CMK (cell line): ENCODE measurements at places on chromosomes 4 and X.

DNA sequence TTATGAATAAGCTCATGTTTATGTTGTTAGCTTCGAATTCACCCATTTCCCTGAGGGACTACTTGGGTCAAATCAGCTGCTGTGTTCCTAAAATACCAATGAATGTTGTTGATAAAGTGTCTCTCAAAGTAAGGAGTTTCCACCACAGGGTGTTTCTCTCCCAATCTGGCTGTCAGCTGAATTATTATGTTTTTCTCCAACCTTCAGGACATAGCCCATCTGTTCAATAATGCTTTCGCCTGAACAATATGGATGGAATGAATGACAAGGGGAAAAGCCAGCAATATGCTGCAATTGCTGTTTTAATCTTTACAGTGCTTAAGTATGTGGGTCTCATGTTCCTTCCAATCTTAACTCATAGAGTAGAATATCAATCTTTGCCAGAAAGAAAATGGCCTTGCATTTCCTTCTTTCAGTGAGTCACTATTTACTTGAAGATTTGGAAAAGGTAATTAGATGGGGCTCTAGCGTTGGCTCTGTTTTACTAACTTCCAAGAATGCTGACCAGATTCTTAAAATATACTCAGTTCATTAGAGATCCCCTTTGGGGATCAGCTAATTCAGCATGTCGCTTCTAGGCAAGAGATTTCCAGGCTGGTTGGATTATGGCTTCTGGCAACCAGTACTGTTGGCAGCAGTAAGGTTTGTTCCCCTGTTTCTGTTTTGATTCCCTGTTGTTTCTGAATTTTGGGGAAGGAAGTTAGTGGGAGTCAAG is 410.5 kb downstream of the PPP3CA start:
- DNase-seq, result no peak

- no peak for DNase-seq
These were observed 780.2 kb downstream of the FAM133A start for GRCh38 chrX:94454159-94454558.

- DNase-seq, result no peak
These were observed 52.7 kb downstream of the IRF2 start for GRCh38 chr4:184421533-184422155.

DNA sequence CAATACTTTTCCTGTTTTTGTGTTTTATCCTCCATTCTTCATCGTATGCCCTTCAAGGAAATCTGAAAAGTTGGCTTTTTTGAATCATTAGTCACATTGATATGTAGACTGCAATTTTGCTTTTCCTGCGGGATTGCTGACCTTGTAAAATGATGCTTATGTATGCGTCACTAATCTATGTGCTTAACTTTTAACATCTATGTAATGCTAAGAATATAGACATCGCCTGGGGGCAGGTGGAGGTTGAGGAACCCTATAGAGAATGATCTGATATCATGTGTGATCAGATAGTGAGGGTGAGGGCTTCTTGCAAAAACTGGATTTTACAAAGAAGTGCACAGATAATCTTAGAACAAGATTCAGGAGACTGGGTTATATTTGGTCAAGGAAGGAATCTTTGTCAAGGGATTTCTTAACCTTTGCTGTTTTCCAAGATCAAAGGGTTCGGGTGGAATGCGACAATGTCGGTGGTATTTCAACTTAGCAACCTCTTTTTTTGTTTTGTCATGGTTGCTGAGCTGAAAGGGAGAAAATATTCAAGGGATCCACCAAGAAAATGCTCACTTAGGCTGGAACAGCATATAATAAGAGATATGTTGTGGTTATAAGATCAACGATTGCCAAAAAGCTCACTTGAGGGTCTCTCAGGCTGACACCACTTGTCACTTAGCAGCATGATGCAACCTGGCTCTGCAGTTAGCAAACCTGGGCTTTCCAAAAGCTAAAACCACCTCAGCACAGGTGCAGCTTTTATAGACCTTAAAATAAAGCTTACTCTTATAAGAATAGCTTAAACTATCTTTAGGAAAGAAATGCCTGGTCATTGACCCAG is 70.6 kb upstream of the PUDP start:
- DNase-seq, result no peak

GRCh38 chr4:52711834-52712250 is 39.4 kb downstream of the ERVMER34-1 start:
- DNase-seq, result no peak

GRCh38 chr4:190015538-190016368 is 11.3 kb downstream of the FRG2 start:
- DNase-seq, result no peak

- no peak for DNase-seq
These were observed 102.1 kb downstream of the ANXA3 start for GRCh38 chr4:78653655-78654054.

GRCh38 chr4:87069037-87069742 is 134.4 kb downstream of the AFF1 start:
- DNase-seq, result no peak

GRCh38 chrX:33416273-33416805 is 205.0 kb upstream of the DMD start:
- no peak for DNase-seq

- no peak for DNase-seq
These were observed 148.0 kb upstream of the WDFY3 start for GRCh38 chr4:85114526-85114925.

DNA sequence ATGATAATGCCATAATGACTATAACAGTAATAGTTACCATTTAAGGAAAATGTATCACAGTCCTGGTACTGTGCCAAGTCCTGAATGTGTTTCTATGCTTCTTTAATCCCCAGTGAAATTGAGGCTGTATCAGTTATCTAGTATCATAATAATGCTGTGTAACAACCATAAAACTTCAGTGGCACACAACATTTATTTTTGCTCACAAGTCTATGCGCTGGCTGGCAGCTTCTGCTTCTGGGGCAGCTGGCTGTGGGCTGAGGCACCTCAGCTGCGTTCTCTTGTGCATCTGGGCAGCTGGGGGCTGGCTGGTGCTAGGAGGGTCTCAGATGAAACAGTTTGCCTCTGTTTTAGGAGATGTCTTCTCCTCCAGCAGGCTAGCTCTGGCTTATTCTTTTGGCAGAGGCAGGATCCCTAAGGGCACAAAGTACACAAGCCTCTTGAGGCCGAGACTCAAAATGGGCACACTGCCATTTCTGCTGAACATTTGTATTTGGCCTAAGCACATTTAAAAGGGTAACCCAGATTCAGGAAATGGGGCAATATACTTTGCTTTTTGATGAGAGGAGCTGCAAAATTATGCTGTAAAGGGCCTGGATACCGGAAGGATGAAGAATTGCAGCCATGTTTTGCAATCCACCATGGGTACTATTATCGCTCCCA is 62.6 kb upstream of the DHX15 start:
- DNase-seq, result no peak

GRCh38 chr4:137762591-137762990 is 230.3 kb upstream of the PCDH18 start:
- DNase-seq, result no peak

GRCh38 chr4:145278341-145279121 is 98.1 kb upstream of the OTUD4 start:
- no peak for DNase-seq

DNA sequence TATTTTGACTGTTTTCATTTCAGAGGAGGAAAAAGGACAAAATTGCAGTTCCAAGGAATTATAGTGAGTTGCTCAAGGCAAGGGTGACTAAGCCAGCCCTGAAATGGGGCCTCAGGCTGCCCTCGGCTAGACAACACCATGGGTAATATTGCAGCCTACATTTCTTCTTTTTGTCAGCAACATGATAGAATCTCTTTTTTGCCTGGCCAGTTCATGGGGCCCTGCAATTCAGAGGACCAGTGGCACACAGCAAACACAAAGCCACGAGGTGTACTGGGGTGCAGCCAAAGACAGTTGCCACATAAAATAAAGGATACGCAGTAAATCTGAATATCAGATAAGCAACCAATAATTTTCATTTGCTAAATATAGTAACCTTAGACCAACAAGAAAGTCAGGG is 41.8 kb downstream of the RBM47 start:
- no peak for DNase-seq

DNA sequence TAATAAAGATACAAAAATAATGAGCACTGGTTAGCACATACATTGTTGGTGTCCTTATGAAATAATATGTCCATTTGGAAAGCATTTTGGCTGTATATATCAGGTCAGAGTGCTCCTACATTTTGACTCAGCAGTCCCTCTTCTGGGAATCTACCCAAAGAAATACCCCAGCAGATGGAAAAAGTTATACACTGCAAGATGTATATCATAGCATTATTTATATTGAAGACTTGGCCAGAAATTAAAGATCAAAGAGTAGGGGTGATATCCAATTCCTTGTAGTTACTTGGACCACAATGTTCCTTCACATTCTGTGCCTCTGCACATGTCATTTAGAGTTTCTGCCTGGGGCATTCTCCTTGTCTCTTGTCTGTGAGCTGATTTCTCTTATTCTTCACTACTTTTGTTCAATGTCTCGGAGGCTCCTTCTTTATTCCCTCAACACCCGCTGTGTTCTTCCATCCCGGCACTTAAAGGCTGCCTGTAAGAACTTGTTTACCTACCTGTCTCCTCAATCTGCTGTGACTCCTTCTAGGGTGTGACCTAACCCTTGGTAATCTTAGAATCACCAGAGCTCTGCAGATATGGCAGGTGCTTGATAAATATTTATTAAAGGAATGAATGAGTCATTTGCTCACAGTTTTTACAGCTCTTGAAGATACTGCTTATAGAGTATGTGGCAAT is 3.1 kb upstream of the TSPAN5 start:
- DNase-seq, result no peak

DNA sequence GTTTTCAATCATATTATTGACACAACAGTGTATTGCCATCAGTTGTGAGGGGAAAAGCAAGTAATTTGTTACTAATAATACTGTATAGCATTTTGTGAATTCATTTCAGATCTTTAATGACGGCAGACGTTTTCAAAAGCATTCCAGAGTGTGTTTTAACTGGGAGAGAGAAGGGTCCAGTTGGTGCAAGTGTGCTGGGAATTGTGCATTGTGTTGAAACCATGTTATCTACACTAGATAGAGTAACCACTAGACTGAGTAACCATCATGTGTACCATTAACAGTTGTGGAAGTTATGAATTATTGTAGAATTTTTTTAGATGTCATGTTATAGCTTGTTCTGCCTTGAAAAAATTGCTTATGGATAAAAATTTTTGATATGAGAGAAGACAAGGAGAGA is 104.5 kb upstream of the VEGFC start:
- no peak for DNase-seq

GRCh38 chrX:41339148-41339547 is 5.2 kb downstream of the DDX3X start:
- DNase-seq, result no peak

DNA sequence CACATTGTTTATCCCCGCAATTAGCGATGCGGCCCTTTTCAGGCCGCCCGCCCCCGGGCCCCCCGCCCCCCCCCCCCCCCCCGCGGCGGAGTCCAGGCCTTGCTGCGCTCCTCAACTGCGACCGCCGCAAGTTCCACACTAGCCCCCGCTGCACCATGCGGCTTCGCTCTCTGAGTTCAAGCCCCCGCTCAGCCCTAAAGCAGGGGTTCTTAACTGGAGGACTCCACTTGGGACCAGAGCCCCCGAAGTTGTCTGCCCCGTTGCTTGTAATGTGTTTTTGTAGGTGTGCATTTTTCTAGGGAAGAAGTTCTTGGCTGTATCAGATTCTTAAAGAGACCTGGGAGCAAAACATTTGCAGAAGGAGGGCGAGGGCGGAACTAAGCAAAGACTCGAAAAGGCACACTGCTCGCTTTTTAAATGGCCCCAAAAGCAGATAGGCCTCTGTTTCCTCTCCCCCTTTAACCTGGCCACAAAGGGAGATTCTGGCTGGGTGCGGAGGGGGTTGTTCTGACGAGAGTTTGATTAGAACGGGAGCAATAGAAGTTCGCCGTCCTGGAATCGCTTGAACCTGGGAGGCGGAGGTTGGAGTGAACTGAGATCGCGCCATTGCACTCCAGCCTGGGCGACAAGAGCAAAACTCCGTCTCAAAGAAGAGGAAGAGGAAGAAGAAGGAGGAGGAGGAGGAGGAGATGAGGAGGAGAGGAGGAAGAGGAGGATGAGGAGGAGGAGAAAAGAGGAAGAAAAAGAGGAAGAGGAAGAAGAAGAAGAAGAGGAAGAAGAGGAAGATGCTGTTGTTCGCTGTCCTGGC is 2.3 kb upstream of the MSX1 start:
- no peak for DNase-seq

- DNase-seq, result no peak
These were observed 229.6 kb downstream of the FBXO8 start for GRCh38 chr4:174053895-174054294.

GRCh38 chr4:11603591-11604194 is 175.0 kb upstream of the HS3ST1 start:
- DNase-seq, result no peak

DNA sequence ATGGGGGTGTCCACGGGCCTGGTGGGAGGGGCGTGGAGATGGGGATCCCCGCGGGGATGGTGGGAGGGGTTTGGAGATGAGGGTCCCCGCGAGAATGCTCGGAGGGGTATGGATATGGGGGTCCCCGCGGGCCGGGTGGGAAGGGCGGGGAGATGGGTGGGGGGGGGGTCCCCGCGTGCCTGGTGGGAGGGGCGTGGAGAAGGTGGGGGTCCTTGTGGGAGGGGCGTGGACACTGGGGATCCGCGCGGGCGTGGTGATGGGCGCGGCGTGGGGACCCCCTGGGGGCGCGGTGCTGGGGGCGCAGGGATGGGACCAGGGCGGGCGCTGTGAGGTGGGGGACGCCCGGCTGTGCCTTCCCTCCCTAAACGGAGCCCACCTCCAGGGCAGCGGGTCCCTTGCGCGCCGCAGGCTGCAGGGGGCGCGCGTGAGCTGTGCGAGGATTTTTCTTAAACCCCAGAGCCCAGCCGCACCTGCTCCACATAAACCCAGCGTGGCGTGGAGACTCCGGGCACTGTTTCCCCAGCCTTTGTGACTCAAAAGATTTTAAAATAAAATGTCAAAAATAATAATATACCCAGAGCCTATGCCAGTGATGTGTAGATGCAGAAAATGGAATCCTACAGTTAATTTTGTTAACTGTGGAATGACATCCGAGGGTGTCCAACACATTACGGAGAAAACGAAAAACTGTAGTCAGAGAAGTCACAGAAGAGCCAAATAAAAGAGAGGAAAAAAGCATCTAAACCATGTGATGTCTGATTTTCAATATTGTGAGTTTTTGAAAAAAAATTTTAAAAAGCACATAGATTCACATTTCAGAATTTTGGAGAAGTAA is 1.5 kb upstream of the ASMTL start:
- peak; percentile 54 for DNase-seq

GRCh38 chrX:112968351-112969133 is 127.9 kb upstream of the AMOT start:
- no peak for DNase-seq

- DNase-seq, result peak; percentile 22
These were observed 123.6 kb upstream of the TET2 start for GRCh38 chr4:105022811-105023667.

DNA sequence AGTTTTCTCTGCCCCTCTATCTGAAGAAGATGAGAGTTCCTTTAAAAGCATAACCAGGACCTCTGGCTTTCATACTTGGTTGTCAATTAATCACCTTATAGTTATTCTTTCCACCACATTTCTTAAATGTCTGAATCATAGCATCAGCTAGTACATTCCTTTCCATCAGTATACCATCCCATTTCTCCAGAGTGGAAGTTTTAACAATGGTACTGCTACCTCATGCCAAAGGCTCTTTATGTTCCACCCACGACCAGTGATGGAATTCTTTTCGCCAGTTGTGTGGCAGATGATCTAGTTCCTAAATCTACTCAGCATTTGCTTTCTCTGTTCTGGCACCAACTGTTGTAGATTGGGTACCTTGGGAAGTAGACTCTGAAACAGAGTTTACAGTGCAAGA is 379.8 kb downstream of the ZNF674 start:
- DNase-seq, result no peak

- DNase-seq, result no peak
These were observed 25.8 kb upstream of the ARHGAP24 start for GRCh38 chr4:85448906-85449890.
